ENCODE measurements at places on chromosomes 2 and 18.

DNA sequence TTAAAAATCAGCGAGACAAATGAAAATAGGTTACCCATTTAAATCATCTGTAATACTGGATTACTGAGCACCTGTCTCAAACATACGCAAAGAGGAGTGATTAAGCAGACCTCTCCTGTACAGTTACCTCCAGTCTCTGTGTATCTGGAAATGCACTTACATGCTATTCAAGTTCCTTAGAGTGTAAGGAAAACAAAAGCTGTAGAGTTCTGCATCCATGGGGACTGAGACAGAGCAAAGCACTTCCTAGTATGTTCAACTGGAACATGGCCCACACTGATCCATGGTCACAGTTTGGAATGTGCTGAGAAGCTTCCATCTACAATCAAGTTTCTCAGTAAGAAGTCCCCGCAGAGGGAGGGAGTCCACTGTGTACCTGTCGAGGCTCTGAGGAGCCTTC, 63.9 kb downstream of the PPP4R1 start:
- no peak for DNase-seq

DNA sequence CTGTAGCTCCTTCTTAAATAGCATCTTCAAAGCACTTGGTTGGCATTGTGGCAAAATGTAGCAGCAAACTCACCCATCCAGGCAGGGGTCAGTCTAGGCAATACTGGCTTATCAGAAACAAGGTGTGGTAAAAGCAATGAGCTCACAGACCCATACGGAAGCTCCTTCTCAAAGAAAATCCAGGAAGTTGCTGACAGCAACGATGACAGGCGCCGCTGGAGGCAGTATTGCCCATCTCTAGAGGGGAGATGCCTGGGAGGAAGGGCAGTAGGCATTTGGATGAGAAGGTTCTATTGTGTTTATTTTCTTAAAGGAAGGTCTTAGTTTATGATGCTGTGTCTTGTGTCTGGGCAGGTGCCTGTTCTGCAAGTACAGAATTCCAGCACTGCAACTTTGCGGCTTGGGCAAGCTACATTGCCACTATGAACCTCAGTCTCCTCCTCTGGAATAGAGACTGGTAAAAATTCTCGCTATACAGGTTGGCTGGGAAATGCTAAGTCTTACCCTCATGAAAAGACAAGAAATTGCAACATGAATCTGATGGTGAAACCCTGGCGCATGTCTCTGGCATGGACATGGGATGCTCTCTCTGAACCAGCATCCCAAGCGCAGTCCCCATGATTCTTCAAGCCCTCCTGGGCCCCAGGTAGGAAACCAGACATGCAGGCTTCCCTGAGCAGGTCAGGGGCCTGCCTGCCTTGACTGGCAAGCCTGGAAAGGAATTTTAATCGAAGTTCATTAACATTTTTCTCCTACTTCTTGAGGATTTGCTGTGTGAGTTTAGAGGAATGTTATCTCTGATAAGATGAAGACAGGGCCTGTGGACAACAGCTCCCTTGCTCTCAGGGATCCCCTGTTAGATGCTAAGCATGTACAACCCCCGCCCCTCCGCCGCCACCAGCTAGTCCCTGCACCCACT, 156.0 kb downstream of the TFCP2L1 start:
- peak; percentile 48 for DNase-seq

DNA sequence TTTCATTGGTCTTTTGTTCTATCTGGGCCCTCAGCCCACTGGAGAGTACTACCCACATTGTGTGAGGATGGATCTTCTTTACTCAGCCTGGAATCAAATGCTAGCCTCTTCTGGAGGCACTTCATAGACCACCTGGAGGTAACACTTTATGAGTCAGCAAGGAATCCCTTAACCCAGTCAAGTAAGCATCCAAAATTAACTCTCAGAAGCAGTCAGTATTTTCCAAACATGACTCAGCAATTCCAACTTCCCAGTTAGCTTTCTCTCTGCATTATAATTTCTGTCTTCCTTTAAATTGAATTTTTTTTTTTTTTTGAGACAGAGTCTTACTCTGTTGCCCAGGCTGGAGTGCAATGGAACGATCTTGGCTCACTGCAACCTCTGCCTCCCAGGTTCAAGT, 142.7 kb downstream of the ACKR3 start:
- no peak for DNase-seq

- DNase-seq: no peak
Observed at GRCh38 chr2:103445347-103445746, 683.5 kb downstream of the TMEM182 start.

DNA sequence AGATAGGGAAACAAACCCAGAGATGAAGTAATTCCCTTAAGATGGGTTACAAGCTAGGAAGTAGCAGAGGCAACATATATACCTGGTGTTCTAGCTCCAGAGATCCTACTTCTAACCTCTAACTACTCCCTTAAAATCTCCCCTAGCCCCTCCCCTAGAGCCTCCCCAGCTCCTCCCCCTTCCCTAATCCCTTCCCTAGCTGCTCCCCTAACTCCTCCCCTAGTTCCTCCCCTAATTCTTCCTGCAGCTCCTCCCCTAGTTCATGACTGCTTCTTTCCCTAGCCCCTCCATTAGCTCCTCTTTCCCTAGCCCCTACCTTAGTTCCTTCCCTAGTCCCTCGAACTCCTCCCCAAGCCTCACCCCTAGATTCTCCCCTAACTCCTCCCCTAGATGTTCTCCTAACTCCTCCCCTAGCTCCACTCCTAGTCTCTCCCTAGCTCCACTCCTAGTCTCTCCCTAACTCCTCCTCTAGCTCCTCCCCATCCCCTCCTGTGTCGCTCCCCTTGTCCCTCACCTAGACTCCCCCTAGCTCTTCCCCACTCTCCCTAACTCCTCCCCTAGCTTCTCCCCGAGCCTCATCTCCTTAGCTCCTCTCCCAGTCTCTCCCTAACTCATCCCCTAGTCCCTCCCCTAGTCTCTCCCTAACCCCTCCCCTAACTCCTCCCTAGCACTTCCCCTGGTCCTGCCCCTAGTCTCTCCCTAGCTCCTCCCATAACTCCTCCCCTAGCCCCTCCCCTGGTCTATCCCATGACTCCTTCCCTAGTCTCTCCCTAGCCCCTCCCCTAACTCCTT, 108.9 kb downstream of the CD226 start:
- peak; percentile 90 for DNase-seq

DNA sequence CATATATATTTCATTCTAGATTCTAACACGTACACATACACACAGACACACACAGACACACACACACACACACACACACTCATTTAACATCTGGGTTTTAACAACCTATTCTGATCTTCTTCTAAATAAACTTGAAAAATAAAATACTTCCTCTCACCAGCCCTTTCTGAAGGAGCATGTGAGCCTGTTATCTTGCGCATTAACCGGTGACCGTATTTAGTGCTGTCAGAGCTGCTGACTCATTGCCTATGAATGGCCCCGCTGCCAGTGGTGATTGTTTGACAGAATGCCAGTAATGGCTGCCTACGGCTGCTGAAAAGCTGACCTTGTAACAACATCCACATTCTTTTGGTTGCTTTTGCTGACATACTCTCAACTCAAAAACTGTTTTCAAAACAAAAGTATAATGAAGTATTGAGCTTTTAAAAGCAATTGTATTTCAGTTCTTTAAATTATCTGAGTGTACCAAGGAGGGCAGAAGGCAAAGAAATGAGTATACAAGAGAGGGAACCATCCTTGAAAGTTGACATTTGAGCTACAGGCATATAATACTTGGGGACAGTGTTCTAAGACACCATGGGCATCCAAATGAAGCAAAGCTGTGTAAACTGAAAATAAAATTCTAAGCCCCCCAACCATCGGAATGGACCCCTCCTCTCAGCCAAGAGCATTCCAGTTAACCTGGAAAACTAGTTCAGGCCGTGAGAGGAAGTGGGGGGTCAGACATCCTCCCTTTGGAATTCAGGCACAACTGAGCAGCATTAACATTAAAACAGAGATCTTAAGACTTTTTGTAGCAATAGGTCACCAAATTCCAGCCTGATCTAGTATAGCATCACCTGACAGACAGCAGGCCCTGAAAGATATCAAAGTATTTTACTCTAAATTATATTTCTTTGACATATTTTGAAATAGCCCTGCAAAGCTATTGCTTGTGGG, 50.2 kb upstream of the DTNA start:
- peak; percentile 56 for DNase-seq

- DNase-seq: peak; percentile 32
Observed at GRCh38 chr18:75161256-75162028, 47.5 kb downstream of the PTGR3 start.

DNA sequence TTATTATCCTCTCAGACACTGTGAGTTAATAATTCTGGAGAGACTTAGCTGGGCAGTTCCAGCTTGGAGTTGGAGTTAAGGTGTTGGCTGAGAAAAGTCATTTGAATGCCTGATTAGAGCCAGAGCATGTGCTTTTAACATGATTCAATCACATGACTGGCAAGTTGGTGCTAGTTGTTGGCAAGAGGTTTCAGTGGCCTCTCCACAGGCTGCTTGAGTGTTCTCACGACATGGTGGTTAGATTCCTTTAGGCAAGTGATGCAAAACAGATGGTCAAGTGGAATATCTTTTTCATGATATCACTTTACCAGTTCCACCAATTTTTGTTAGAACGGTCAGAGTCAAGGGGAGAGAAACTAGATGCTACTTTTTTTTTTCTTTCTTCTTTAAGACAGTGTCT, 262.7 kb upstream of the FN1 start:
- no peak for DNase-seq

DNA sequence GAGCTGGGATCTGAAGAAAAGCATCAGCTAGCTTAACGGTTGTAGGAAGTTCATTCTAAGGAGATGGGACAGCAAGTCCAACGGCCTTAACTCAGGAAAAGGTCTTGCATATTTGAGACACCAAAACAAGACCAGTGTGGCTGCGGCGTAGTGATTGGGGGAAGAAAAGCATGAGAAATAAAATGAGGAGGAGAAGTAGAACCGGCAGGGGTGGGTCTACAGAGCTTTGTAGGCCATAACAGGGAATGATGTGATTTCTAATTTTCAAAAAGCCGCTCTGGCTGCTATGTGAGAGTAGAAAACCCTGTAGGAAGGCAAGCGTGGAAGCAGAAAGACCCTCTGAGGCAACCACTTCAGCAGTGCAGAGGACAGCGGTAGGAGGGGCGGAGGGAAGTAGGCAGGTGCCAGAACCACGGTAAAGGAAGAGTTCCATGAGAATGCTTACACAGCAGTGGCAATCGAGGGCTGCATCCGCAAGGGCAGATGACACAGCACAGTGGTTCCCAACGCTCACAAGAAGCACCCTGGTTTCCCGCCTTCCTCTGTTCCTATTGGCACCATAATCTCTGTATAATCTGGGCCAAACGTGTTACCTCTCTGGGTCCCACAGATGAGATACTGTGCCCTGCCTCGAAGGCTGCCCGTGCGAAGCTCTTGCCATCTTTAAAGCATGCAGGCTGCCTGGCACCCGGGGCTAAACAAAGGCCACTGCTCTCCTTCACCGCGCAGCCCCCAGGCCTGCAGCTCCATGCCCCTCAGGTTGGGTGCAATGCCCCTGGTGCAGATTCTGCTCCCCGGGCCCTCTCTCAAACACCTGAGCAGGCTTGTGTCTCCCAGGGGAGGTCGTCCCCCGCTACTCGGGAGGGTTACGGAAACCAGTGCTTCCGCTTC, 795 bp downstream of the ANKRD39 start:
- DNase-seq: no peak

DNA sequence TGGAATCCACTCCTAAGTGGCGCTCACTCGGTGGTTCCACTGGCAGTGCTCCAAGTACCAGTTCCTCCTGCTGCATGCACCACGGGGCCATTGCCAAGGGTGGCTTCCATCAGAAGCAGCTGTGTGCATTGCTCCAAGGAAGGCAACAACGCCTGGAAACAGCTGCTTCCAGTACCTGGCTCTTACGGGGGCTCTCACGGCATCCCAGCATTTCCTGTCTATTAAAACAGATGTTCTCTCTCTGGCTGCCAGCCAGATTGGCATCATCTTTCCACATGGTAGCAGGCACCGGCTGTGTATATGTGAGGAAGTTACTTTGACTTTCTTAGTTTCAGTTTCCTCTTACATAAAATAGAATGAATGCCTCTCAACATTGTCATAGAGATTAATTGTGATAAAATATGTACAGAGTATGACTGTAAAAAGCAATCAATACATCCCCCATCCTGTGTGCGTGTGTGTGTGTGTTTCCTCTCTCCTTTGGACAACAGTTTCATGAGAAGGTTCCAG, 84.9 kb downstream of the CMPK2 start:
- no peak for DNase-seq

DNA sequence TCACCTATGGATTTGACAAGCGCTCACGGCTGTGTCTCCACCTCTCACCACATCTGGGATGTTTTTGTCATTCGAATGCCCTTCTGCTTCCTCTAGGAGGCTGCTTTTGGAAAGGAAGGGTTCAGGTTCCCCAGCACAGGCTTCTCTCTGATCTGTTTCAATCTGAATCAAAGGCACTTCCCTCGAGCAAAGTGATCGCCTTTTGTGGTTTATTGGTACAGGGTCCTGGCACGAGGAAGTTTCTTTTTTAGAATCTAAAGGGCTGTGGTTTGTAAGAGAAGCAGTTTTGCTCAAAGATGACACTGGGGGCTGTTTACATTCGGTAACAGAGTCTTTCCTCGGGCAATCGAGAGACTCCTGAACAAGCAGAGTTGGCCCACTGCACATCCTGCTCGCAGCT, 145.0 kb downstream of the DAW1 start:
- DNase-seq: no peak

- DNase-seq: no peak
Observed at GRCh38 chr2:199092419-199092818, 365.3 kb downstream of the SATB2 start.

DNA sequence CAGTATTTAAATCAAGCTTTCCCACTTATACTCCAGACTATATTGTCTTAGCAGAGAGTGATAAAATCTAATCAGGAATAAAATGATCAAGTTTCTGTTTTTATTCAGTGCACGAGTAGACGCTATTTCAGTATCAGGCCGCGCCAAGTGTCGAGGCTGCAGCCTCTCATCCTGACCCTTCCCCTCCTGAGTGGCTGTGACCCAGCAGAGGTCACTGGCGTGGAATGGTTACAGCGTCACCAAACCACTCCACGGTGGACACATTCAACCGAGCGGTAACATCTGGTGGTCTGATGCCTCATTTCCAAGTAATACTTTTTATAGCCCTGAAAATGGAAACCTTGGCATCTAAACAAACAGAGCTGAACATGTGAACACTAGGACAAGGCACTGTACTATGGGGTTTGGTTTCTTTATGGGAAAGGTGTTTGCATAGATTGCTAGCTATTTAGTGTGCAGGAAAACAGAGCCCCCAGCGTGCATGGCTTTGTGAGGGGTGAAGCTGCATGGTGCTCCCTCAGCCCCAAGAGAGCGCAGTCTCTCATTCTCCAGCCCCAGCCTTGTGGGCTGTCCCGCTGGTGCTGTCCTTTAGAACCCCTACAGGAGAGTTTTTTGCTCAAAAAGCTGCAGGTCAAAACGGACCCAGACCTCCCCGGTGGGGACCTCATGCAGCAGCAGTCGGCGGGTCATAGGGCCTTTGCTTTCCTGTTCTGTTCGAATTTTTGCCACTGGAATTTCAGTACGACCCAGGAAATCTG, 28.4 kb downstream of the FAM228A start:
- DNase-seq: no peak

GRCh38 chr2:99809259-99809900, 319.6 kb upstream of the REV1 start:
- no peak for DNase-seq
